ENCODE measurements at places on chromosomes 7 and 10.

GRCh38 chr7:22361320-22361719 is 4.4 kb upstream of the RAPGEF5 start:
- ATAC-seq = no peak

DNA sequence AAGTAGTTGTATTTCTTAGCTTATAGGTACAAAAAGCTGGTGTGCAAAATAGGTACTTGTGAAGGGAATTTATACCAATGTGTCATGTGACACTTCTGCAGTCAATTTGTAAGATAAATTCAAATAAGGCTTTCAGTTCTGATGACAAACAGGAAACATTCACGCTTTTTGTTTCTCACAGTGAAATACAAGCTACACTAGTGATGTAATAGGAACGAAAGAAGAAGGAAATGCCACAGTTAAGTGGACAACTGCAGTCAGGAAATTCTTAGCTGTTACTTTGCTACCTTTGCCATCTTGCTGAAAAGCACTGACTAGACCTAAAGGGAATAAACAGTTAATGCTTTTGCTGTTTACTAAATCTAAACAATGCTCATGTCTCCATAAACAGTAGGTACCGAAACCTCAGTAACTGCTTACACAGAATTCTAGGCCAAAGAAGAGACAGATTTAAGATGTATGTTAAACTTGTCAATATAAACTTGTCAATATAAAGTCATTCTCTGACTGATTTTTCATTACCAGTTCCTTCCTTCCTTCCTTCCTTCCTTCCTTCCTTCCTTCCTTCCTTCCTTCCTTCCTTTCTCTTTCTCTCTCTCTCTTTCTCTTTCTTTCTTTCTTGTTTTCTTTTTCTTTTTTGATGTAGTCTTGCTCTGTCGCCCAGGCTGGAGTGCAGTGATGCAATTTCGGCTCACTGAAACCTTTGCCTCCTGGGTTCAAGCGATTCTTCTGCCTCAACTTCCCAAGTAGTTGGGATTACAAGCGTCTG is 10.1 kb downstream of the OTUD1 start:
- ATAC-seq = peak; percentile 88

DNA sequence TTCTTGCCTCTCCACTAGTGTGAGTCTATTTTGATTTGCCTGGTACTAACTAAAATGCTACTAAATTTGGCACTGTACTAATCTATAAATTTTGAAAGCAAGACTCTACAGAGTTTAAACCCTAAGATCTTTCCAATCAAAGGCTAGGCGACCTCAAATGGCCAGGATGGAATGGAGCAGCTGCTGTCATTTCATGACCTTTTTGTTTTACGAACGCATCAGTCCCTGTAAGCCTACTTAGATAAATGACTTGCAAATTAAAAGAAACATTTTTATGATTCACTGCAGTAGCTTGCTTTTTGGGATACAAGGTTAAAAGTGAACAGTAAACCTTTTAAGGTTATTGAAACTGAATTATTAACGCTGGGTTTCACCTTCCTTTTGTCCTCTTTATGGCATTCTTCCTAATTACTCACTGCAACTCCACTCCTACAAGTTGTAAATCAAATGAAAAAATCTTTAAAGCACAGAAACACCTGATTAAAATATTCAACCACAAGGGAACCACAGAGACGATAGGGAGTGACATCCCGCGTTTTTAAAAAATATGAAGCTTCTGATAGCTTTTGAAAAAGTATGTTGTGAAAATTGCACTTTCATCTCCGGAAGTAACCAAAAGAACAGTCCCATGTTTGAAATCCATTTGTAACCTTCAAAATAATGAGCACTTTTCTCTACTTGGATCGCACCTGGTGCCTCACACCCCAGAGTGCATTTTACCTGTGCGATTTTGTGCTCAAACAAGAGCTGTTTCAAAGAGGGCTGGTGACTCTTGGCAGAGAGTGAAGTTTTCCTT is 595.1 kb downstream of the PARD3 start:
- ATAC-seq = no peak

DNA sequence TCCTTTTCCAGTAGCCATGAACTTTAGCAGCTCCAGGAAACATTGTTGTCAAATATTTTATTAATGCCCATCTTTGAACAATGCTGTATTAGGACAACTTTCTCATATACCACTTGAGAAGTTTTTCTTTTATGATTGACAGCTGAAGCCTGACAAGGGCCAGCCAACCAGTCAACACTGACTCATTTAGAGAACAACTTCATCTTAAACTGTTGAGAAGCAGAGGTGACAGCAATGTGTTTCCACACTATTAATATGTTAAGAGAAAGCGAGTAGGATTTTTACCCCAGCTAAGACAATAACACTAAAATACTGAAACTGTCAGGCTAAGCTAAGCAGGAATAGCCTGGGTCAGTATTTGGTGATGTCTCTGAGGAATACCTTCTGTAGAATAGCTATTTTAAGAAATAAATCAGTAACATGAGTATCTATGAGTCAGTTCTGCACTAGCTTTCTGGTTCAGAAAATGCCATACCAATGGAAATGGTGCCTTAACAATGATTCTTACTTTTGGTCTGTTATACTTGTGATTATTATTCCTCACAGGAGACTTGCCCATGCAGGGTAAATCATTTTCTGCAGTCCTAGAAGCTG is 168.8 kb upstream of the POT1 start:
- ATAC-seq = peak; percentile 61

DNA sequence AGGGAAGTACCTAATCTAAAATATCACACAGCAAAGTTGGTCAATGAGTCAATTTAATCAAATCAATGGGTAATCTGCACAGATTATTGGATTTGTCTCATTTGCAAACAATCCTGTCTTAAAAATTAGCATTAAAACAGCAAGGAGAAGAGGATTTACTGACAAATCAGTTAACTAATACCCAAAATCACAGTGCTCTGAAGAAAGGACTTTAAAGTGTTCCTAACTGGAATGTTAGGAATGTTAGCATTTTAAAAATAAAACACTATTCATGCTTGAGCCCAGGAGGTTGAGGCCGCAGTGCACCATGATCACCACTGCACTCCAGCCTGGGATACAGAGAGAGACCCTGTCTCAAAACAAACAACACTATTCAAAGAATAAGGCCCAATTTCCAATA is 83.1 kb downstream of the CHCHD3 start:
- ATAC-seq = no peak

DNA sequence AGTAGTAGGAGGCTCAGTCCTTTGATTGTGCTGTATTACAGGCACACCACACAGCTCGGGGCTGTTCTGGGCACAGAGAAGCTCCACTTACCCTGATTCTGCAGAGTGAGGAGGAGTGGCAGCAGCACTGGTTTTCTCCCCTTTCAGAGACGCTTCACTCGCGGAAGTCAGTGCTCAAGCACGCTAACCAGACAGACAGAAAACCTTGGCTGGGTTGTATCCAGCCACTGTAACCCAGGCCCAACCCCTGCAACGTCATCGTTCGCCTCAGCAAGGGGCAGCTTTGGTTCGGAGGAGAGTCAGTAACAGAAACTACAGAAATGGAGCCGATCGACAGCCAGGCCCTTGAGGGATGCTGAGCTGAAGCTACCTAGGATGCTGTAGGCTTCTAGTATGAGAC is 171.0 kb downstream of the SLC16A9 start:
- ATAC-seq = no peak

GRCh38 chr10:8590518-8590917 is 536.0 kb downstream of the GATA3 start:
- no peak for ATAC-seq

DNA sequence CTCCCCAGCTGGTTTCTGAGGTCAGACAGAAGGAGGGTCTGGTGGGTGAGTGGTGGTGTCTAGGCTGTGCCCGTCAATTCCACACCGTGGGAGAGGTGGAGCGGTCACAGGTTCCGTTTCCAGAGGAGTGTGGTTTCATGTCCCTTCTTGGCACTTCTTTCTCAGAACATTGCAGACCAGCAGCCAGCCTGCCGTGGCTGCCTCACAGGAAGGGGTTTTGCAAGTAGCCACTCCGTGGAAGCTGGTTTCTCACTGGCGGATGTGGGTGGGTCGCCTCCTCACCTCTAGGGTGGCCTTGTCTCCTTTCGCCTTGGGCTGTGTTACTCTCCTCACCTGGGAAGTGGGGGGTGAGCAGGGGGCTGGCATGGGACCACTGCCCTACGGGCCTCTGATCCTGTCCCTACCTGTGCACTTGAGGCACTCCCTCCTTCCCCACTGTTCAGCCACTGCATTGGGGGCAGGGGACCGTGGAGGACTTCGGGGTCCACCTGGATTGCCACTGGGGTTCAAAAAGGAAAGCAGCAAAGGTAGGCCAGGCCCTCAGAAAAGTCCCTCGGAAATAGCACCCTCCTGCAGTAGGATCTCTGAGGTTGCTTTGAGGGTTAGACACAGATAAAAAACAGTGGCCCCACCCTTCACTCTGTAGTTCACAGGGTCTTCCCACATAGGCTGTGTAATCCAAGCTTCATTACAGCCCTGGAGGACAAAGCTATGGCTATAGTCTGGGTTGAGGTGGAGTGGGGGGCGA is 33.9 kb downstream of the TSPAN14 start:
- ATAC-seq = no peak

DNA sequence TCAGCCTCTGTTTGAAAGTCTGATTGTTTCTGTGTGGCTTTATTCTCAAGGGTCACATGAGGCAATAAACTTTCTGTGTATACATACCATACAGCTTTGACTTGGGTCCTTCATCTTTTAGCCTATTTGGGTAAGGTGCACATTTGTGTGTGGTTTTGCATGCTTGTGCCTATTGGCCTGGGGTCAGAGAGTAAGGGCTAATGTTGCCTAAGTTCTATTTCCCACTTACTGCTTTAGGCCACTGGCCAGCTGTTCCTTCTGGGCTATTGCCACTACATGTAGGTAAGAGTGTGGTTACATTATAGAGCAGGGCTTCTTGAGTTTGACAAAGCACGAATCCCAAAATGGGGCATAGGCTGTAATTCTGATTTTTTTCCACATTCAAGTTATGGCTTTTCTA is 21.8 kb downstream of the BBIP1 start:
- no peak for ATAC-seq

- no peak for ATAC-seq
These were observed 85.1 kb downstream of the FAM204A start for GRCh38 chr10:118256825-118257570.

GRCh38 chr10:14613588-14613920 is 161.1 kb downstream of the FAM107B start:
- no peak for ATAC-seq

DNA sequence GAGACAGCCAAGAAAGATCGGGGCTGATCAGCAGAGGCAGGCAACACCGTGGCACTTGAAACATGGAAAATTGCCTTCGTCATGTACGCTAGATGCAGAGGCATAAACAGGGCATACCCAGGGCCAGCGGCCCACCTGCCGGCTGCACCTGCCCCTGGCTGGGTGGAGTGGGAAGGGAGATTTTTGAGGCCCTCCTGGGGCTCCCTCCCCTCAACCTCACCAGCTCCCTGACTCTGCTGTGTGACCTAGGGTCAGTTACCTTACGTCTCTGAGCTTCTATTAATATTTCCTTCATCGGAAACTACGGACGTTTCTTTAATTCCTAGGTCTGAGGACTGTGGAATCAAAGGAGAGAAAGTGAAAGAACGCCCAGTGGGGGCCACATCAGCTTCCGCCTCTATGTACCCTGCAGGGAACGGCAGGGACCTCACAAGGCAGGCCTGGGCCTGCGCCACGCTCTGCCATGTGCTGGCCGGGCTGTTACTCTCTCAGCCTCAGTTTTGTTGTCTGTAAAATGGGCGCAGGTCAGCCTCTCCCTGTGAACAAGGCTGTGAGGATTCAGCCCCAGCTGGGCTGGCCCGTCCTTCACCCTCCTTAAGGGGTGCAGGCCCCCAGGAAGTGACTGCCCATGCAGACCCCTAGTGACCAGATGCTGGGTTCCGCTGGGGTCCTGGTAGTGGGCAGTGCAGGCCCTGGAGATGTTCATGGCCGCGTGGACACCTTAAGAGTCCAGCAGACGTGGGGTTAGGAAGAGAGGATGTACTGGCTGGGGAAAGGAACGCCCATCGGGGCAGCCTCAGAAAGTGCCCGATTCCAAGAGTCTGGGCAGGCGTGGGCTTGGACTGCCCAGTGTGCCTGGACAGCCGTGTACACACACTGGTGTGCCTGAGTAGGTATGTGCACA is 22.7 kb downstream of the ELFN1 start:
- peak; percentile 4 for ATAC-seq

GRCh38 chr7:42833411-42833810 is 78.5 kb downstream of the C7orf25 start:
- no peak for ATAC-seq

GRCh38 chr10:7199152-7199760 is 211.6 kb downstream of the SFMBT2 start:
- ATAC-seq = no peak

DNA sequence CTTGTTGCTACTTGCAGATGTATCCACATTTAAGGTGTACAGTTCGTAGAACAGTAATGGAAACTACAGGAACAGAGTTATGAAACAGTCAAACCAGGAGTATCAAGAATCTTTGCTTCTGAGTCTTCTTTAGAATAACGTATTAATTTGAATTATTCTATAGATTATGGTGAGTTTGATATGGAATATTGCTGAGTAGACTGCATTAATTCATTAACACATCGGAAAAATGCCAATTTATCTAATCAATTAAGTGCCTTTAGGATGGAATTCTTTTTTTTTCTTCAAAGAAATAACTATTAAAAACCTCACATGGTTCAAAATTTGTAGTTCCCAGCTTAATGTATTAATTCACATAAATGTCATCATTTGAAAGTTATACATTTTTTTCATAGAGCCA is 3.8 kb downstream of the TFAM start:
- no peak for ATAC-seq

- ATAC-seq = no peak
These were observed 69.9 kb downstream of the APBB1IP start for GRCh38 chr10:26508016-26508415.

- no peak for ATAC-seq
These were observed 13.8 kb upstream of the DGKI start for GRCh38 chr7:137860542-137860941.

DNA sequence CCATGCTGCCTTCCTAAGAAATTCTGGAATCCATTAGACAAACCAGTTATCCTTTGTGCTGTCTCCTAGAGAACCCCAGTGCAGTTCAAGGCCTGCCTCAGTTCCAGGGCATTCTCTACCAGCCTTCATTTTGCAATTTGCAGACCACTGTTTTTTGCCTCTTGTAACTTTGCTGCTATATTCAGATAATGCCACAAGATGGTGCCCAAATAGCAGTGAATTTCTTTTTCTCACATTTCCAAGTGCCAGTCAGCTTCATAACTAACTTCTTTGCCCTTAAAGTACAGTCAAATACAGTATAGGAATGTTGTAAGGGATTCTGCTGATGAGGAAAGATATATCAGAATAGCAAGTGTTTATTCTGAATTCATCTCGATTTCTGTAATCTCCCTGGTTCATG is 25.2 kb downstream of the LOXL4 start:
- ATAC-seq = no peak

- no peak for ATAC-seq
These were observed 427.1 kb downstream of the GPAM start for GRCh38 chr10:111756217-111757061.

DNA sequence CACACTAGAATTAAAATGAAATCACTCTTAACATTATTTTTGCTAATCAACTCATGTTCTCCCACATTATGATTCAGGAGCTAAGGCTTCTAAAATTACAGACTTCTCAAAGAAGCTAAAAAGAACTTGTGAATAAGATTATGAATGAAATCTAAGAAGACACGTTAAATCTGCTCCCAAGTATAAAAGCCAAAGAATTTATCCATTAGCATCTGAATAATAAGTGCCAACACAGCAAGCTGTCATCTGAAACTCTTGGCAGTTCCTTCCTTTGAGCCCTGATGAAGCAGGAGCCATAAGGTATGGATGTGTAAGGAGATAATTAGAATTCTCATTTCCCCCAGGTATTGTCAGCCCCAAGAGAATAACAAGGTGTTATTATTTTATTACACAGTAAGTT is 50.3 kb downstream of the TPK1 start:
- no peak for ATAC-seq

GRCh38 chr10:12975266-12975665 is 26.2 kb downstream of the CCDC3 start:
- ATAC-seq = no peak
